Activated T-helper 1 cell treated with anti-CD3 and anti-CD28 coated beads, Interleukin-2, amount 50 U/mL, for 16 hours (primary cell): ENCODE measurements at places on chromosomes 16 and 17.
A peak's percentile ranks its signal among the peaks of the same experiment; 100 is the strongest.

DNA sequence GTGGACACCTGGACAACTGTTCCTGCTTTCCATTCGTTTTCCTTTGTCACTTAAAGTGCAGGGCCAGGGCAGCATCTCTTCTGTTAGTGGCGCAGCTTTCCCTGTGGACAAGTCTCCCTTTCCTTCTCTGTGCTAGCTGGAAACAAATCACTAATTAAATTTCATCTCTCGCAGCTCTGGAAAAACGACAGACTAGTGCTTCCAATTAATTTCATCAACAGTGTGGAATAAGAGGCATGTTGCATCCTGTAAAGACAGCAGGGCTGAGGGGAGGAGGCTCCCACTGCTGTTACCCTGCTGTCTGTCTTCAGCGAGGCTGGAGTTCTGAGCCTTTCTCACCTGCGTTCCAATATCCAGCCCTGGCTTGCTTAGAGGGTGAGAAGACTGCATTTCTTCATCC lies 352.1 kb upstream of the HSBP1 start:
- no peak for DNase-seq

GRCh38 chr17:17223736-17224135 lies 13.2 kb downstream of the FLCN start:
- no peak for DNase-seq

GRCh38 chr17:78842881-78843565 lies 2.4 kb upstream of the USP36 start:
- DNase-seq, result peak; percentile 36

- no peak for DNase-seq
Observed at GRCh38 chr16:84120023-84120422, 3.3 kb upstream of the MBTPS1 start.

DNA sequence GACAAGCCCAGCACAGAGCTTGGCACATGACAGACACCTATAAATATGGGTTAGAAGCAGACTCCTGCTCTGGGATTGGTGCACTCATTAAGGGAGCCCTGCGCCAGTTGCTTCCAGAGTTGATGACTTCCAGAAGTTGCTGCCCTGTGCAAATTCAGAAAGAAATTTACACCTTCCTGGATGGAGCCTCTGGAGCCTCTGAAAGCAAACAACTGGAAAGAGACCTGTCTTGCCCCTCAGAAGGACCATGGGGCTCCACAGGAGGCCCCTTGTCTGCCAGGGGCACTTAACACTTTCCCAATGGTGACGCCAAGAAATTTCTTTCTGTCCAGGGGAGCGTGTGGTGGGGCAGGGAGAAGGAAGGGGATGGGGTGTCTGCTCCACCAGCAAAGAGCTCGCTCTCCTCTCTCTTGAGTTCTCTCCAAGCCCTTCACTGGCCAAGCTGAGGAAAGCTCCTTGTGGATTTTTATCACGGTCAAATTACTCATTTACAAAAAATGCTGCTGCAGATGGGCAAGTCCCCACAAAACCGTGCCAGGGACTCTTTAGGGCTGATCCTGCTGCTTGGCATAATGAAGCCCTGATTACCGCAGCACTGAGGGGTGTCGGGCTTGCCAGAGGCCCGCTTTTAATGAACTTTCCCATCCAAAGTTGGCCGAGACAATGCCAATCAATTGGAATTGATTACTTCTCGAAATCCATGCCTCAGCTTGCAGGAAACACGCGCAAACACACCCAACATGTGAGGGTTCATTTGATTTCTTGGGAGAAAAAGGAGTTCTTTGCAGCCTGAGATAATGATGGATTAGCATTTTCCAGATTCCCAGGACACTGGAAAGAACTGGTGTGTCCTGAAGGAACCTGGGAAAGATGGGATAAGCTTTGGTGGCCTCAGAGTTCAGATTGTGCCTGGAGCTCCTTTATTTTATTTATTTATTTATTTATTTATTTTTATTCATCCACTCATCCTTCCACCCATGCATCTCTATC lies 583.6 kb upstream of the CDH5 start:
- DNase-seq, result no peak

DNA sequence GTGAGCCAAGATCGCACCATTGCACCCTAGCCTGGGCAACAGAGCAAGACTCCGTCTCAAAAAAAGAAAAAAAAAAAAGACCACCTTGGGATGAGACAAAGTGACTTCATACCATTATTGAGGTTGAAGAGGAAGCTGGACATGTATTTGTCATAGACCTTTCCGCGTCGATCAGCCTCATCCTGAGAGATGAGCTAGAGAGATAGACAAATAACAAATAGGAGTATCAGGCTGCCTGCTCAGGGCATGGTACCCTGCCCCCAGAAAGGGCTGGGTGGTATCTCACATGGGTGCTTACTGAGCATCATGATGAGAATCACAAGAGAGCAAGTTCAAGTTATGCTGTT lies 22.1 kb downstream of the CNTNAP1 start:
- no peak for DNase-seq

DNA sequence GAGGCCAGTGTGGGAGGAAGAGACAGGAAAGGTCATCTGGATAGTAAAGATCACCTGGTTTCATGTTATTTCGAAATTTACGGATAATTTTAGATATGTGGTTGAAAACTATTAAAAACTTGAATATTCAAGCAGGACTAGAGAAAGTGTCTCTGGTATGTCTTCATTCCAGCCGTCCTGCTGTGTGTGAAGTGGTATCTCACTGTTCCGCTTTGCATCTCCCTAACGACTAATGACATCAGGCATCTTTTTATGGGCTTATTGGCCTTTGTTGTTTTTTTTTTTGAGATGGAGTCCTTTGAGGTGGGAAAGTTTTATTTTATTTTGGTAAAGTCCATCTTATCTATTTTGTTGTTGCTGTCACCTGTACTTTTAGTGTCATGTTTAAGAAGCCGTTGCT lies 214.4 kb upstream of the CHMP6 start:
- DNase-seq, result no peak

GRCh38 chr17:7523033-7523432 lies 25.8 kb upstream of the TNFSF12 start:
- peak; percentile 15 for DNase-seq
